ENCODE measurements at places on chromosomes 5 and 9.

GRCh38 chr5:176183321-176184074 is 54.7 kb upstream of the SIMC1 start:
- DNase-seq: no peak

GRCh38 chr9:98654247-98654646 is 54.5 kb downstream of the GABBR2 start:
- no peak for DNase-seq

- DNase-seq: no peak
Observed at GRCh38 chr9:78214492-78214891, 21.4 kb upstream of the CEP78 start.

GRCh38 chr5:40655138-40655537 is 24.6 kb upstream of the PTGER4 start:
- DNase-seq: no peak

- DNase-seq: no peak
Observed at GRCh38 chr5:130845049-130845765, 319.8 kb downstream of the HINT1 start.

DNA sequence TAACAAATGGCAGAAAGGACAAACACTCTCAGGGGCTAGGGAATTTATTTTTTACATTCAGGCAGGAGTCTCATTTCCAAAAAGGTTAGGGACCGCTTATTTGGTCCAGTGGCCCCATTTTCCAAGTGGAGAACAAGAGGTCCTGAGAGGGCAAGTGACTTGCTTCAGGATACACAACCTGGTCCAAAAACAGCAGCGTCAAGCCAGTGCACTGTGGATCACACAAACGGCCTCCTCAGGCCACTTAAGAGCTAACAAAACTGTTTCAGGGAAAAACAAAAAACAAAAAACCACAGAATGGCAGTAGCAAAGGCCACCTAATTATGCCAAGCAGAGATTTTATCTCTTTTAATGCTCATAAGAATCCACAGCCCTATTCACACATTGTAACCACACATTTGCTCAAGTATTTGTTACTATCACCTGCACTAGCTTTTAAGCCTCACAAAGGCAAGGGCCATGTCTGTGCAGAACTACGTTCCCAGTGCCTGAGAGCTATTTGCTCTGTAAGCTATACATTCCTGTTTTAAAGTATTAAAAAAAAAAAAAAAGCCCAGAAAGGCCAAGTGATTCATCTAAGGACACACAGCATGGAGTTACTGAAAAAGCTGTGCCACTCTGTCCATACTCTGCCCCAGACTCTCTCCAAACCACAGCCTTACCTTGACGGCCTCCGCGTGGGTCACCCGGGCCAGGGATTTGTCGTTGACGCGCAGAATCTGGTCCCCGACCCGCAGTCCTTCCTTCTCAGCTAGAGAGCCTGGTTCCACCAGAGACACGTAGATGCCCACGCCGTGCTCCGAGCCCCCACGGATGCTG is 1.5 kb downstream of the WHRN start:
- DNase-seq: no peak

DNA sequence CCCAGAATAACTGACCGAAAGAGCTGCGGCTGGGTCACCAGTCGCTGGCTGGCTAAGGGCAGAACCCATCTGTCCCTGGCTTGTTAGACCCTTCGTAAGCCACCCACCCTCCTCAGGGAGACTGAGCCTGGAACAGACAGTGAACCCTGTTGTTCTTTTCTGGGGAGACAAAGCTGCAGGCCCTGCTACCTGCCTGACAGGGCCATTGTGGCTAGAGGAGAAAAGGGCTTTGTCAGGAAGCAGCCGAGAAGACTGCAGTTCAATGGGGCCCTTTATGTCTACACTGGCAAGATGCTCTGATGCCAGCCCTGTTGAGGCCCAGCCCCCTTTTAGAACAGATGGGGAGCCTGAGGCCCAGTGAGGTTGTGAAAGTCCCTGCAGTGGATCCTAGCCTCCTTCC is 3.7 kb upstream of the NIPAL4 start:
- peak; percentile 14 for DNase-seq

DNA sequence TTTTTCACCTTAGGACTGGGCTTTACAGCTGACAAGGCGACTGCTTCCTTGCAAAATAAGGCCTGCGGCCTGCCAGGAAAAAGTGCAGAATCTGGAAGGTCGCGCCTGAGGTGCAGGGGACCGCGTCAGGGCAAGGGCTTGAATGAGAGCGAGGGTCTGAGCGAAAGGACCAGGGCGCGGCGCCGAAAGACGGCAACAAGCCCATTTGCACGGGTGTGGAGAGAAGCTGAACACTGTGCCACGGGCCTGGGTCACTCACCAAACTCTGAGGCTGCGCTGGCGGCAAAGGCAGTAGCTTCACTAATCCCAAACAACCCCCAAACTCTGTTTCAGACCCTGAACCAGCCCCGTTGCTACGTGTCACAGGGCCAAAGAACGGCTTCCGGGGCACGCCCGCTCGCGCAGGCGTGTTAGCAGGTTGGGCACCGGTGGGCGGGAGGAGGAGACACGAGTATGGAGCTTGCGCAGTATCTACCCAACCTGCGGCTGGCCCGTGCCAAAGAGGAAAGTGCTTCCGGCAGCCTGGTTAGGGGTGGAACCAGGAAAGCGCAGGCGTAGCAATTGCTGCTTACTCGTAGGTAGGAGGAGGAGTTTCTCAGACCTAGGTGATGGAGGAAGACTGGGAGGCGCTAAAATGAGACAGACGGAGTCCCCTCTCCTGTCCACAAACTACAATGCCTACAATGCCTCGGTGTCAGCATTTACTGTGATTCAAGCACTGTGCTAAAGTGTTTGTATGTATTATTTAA is at the start of the genes KCTD16 and YIPF5:
Gene KCTD16 (plus strand): TSS at position 598 of the 749 bp plus-strand sequence.
Gene YIPF5 (minus strand): TSS at position 384 of the 749 bp plus-strand sequence. CDS start 704 bp downstream, outside the sequence.
- peak; percentile 98 for DNase-seq

DNA sequence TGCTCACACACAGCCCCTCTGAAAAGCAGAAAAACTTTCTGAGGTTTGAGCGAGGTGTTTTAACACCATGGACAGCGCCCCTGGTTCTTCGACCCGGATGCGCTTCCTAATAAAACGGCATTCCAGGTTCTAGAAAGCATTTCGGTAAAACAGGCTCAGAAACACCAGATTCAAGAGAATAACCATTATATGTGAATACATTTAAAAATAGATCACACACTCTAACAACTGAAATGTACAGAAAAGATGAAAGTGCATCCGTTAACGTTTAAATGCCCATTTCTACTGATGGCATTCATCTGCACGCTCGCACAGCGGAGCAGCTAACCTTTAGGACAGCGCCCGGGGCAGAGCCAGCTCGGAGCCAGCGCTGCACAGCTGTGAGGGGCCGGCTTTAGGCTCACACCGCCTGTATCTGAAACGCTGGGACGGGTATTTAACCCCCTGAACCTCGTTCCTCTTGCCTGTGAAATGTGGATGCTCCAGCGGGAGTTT is 26.3 kb upstream of the TENT4A start:
- DNase-seq: no peak

DNA sequence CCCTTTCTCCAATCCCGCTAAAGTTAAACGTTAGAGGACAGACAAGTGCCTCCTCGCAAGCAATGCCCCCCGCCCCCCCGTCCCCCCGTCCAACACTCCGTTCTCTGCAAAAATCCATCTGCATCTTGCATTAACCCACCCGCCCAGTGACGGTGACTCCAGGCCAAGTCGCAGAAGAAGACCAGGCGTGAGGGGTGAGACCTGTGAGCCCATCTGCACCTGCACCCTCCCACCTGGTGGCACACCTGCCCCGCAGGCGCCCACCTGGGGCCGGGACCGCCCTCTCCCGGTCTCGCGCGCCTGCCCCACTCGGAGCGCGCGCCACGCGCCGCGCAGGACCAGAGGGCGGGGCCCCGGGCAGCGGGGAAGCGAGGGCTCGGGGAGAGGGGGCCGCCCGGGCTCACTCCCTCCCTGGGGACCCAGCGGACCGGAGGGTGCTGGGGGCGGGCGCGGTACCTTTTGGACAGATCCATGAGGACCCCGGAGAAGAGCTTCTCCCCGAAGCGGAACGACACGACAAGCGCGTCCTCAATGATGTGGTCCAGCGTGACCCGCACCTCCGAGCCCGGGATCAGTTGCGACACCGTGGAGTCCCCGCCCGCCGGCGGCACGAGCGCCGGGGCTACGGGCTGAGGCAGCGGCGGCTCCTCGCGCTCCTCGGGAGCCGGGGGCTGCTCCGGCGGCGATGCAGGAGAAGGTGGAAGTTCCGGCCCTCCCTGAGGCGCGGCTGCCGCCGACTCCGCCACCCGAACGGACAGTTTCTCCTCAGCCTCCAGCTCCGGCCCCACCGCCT is 705 bp downstream of the PWWP2A start:
- peak; percentile 51 for DNase-seq

- no peak for DNase-seq
Observed at GRCh38 chr9:133787754-133788025, 49.5 kb upstream of the SARDH start.

- DNase-seq: no peak
Observed at GRCh38 chr5:151406322-151406947, 41.0 kb upstream of the SLC36A1 start.

- DNase-seq: no peak
Observed at GRCh38 chr5:132067451-132067850, 6.1 kb upstream of the CSF2 start.

GRCh38 chr9:111163716-111164389 is 125.6 kb upstream of the LPAR1 start:
- no peak for DNase-seq

- no peak for DNase-seq
Observed at GRCh38 chr9:129145316-129145715, 32.7 kb downstream of the IER5L start.

GRCh38 chr9:98778711-98779530 is 17.4 kb downstream of the ANKS6 start:
- DNase-seq: no peak

DNA sequence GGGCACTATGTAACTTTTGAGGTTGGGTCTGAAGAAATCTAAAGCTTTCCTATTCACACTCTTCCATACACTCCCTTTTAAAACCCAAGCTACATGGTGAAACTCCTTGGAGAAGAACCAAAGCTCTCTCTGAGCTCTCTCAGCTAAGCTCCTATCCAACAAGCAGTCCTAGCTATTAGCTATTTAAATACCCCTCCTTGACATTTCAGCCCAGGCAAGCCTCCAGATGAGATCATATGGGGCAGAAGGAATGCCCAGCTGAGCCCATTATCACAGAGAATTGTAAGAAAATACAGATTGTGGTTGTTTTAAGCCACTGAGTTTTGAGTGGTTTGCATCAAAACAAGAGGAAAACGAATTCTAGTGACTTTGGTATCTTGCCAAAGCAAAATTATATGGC is 15.2 kb downstream of the HSPB3 start:
- DNase-seq: no peak

DNA sequence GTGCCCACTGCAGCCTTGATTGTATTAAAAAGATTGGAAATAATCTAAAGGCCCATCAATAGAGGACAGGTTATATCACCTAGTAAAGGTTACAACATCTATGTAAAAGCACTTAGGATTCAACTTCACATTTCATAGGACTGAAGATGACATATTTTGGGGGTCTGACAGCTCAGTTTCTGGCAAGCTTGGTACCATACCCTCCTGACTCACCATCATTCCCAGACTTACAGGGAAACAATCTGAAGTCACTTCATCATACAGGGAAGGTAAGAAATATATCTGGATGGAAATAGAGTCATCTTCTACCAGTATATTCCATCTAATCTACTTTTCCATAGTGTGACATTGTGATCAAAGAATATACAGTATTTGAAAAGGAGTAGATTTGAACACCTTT is 28.8 kb upstream of the DAB2 start:
- no peak for DNase-seq

- no peak for DNase-seq
Observed at GRCh38 chr9:36985061-36985768, 48.9 kb downstream of the PAX5 start.

DNA sequence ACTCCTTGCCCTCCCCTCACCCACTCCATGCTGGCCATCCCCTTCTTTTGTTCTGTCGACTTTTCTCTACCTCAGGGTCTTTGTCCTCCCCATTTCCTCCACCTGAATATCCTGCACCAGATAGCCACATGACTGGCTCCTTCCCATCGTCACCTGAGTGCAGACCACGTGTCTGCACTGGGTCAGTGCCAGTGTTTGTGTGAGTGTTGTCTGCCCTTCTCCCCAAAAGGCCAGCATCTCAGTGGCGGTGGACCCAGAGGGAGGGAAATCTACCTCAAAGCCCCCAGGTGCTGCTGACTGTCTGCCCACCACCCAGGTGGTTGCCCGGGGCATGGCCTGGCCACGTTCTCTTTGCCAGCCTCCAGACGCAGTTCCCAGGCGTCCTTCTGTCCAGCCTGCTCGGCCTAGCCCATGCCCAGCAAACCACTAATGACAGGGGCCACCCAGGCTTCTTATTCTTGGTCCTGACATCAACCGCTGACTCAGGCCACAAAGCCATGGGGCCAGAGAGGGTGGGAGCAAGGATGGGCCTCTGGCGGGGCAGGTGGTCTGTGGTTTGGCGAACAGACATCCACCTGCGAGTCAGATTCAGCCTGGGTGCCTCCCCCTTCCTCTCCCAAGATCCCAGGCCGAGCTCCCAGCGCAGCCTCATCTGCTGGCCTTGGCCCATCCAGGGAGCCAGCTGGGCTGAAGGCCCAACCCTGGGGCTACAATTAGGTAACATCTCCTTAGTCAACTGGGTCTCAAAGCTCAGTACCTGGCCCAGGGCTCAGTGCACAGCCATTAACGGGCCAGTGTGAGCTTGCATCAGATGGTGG is 5.5 kb upstream of the NINJ1 start:
- no peak for DNase-seq

DNA sequence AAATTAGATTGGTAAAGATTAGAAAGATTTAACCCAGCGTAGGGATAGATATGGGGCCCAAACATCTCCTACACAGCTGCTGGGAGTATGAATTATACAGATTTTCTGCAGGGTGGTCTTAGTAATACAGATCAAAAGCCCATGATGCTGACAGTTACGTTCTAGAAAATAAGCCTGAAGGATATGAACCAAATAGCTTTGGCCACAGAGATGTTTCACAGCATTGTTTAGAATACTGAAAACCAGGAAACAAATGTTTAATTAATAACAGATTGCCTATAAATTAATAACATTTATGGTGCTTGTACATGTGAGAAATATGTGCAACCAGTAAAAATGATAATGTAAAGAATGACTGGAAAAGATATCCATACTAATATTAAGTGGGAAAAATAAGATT is 24.7 kb downstream of the F2RL2 start:
- no peak for DNase-seq

DNA sequence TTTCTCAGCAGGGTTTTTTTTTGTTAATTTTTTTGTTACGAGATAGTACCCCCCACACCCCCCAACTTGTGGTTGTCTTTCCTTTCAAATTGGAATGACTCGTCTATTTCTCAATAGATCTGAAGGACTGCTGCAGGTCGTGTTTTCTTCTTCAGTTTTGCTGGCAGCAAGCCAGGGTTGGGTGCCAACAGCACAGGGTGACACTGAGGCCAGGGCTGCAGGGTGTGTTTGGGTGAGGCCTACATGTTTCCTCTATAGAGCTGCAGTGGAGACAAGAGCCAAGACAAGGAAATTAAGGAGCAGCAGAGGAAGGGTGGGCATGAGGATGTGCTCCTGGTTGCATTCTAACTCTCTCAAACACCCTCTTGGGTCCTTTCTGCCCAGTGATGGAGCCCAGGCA is 52.2 kb downstream of the NXNL2 start:
- no peak for DNase-seq

- DNase-seq: no peak
Observed at GRCh38 chr9:14179449-14179848, 134.5 kb downstream of the NFIB start.
